Activated naive CD4-positive, alpha-beta T cell (primary cell): ENCODE measurements at places on chromosomes 5 and 9.

GRCh38 chr9:105735366-105735765 lies 41.0 kb downstream of the TMEM38B start:
- DNase-seq: no peak

GRCh38 chr9:92716557-92716956 lies 46.6 kb upstream of the IPPK start:
- DNase-seq: peak; percentile 84

DNA sequence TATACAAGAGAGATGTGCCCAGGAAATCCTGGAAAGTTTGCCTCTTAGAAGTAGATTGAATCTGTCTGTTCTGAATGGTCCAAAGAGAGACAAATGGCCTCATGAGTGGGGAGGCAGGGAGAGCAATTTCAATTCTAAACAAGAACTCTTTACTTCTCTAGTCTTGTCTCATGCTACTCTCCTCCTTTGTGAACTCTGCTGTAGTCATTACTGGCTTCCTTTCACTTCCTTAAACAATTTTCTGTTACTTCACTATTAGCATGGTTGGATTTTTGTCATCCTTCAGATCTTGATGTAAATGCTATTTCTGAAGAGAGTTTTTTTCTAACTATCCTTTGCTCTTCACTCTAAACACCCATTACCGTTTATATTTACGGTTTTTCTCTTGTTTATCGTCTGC lies 54.0 kb upstream of the GRIN3A start:
- DNase-seq: no peak

DNA sequence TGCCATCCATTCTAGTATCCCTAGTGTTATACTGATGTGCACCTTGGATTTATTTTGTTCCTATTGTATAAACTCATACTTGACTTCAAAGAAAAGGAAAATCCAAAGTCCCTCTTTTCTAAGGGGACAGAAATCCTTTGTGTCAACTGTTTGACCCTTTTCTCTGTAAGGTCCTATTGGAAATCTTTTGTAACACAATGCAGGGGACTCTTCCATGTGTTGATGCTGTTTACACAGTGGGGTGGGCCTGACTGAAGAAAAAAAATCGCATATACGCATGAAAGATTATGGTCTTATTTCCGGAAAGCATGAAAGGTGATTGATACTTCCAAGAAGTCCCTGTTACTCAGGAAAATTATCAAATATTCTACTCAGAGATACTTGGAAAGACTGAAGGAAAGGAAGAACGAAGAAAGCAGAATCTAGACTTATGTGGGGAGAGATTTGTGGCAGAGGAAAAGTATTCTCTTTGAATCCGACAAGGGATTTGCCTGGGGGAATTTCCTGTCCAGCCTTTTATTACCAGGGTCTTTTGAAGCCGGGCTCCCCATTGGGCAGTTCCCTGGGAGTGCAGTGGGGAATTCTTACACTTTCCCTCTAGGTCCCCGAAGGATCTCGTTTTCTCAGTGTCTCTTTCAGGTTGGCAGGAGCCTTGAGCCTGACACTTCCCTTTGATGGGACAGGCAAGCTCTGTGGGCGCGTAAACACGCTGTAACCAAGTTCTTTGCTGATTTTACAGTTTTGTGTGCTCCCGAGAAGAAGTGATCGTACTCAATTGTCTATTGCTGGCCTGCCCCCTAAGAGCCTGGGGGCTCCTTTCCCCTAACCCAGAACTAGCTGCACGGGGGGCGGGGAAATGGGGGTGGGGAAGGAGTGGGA lies 779 bp upstream of the VCAN start:
- DNase-seq: no peak

DNA sequence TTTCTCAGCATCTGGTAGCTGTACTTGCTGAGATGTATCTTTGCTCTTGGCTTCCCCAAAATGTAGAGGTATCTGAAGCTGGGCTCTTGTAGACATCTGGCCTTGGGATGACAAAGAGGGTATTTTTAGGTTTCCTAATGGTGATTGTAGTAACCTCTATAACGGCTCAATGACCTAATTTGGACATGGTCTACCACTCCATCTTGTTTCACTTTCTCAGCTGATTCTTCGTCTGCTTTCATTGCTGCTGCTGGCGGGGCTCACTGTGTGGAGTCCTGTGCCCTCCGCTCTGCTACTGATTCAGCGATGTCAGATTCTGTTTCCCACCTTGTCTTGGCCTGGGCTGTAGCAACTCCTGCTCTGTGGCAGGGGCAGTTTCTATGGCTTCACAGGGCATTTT lies 12.7 kb upstream of the MARCHF11 start:
- DNase-seq: no peak

- DNase-seq: no peak
Measured at GRCh38 chr9:121071756-121072421, 2.9 kb upstream of the CNTRL start.

GRCh38 chr9:27423915-27424710 lies 100.0 kb upstream of the IFNK start:
- no peak for DNase-seq

DNA sequence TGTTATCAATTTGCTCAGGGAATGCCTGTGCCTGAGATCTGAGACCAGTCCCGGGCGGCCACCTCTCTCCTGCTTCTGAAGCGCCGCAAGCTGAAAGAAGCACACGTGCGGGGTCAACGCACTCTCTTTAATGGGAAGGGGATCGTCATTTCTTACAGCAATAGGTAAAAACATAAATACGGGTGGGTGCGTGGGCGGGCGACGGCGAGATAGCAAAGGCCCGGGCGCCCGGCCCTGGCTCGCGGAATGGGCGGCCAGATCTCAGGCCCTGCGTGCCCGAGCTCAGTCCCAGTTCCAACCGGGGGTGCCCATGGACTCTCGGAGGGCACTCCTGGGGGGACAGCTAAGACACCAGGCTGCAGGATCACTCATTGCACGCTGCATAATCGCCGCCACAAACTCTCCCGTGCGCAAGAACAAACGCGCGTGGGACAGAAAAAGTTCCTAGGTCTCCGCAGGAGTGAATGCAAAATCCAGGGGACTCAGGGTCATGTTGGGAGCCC lies 3.0 kb downstream of the NKX2-5 start:
- no peak for DNase-seq
